ENCODE measurements at places on chromosomes 4 and X.
A peak's percentile ranks its signal among the peaks of the same experiment; 100 is the strongest.

DNA sequence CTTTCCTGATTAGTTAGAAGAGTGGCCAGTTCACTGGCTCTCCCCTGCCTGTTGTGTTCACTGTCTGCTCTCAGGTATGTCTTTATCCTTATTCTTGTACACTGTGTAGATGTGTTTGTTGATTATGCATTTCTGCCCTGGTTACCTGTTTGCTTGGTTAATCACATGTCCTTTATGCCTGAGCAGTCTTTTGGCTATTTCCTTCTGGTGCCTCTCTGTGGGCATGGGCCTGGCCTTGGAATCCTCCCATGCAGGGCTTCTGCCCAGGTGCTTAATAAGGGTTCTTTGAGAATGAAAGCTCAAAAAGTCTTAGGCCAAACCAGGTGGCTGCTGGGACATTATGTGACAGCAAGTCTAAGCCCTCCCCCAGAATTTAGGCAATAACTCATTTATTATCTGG, 26.5 kb downstream of the OTUD6A start:
- DNase-seq, result no peak

GRCh38 chr4:105191621-105192210, 45.0 kb downstream of the TET2 start:
- no peak for DNase-seq

- DNase-seq, result no peak
Measured at GRCh38 chrX:10117864-10118377, 38.9 kb upstream of the CLCN4 start.

DNA sequence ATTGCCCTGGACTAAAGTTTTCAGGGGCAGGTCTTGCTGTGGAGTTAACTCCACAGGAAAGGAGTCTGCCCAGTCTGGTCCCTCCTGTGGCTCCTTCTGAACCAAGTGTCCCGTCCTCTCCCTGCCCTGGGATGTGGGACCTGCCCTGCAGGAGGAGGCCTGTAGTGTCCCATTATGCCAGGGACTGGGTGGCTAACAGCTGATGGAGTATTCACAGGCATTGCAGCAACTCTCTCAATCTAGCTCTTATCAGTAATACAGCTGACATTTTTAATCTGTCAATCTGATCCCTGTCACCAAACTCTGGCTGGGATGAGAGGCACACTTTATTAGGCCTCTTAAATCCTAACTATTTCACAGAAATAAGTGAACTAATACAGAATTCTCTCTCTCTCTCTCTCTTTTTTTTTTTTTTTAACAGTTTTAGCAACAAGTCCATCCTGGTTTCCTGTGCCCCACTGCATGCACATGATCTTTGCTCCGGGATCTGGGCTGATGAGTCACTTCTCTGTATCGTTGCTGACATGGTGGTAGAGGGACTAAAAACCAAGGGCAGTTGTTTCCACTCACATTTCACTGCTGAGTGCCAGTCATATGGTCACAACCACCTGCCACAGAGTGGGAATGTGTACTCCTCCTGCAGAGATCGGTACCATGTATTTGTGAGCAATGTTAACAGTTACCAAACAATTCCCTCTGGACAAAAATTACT, 39.1 kb downstream of the HAND2 start:
- no peak for DNase-seq

DNA sequence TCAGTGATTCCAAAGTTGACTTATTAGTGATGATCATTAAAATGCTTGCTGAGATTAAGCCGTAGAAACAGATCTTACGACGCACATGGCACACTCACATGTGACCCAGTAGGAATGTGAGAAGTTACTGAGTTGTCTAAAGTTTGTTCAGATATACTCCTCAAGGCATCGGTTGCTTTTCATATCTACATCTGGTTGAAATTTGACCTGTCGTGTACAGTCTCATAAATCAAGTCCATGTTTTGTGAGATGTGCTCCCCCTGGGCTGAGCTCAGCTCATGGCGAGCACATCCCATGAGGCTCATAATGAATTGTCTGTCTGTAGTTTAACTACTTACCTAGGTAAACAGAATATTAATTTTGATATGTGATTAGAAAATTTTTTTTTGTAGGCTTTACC, 67.0 kb downstream of the TNIP2 start:
- no peak for DNase-seq

- DNase-seq, result no peak
Measured at GRCh38 chr4:123064390-123064789, 142.0 kb upstream of the NUDT6 start.

GRCh38 chr4:37715889-37716402, 29.8 kb upstream of the RELL1 start:
- no peak for DNase-seq

GRCh38 chr4:158836002-158836369, 67.2 kb downstream of the FNIP2 start:
- DNase-seq, result no peak

DNA sequence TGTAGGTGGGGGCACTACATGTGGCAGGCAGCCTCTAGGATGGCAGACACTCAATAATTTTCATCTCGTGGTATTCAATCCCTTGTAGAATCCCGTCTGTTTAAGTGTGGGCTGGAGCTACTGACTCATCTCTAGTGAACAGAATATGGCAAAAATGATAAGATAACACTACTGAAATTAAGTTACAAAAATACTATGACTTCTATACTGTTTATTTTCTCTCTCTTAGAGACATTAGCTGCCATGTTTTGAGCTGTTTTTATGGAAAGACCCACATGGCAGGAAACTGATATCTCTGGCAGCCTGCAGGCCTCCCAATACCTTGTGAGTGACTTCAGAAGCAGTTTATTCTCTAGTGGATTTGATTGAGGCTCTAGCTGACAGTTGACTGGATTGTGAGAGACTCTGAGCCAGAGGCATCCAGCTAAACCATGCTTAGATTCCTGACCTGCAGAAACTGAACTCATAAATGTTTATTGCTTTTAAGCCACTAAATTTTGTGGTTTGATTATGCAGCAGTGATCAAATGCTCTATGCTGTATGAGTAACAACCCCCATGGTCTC, 298.8 kb upstream of the CTSO start:
- DNase-seq, result no peak

GRCh38 chr4:147863808-147864472, 132.1 kb downstream of the ARHGAP10 start:
- no peak for DNase-seq

GRCh38 chrX:19805046-19805690, 82.2 kb downstream of the SH3KBP1 start:
- DNase-seq, result no peak

DNA sequence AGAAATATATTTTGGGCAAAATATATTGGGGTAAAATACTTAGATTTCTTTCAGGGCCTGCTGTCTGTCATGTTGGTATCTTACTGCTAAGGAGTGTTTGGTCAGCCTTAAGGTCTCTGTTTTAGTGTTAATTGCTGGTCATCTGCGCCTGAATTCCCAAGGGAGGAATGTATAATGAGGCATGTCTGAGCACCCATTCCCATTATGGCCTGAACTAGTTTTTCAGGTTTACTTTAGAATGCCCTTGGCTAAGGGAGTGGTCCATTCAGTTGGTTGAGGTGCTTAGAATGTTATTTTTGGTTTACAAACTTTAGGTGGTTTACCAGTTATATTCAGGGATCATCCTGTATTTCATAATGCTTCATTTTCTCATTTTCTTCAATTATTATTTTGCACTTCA, 125.9 kb downstream of the CFAP299 start:
- DNase-seq, result no peak

- no peak for DNase-seq
Measured at GRCh38 chr4:36054694-36055422, 189.5 kb downstream of the ARAP2 start.

GRCh38 chrX:2962381-2962780, 33.2 kb upstream of the ARSD start:
- DNase-seq, result no peak

- peak; percentile 42 for DNase-seq
Measured at GRCh38 chrX:155086202-155086840, 15.0 kb downstream of the BRCC3 start.

DNA sequence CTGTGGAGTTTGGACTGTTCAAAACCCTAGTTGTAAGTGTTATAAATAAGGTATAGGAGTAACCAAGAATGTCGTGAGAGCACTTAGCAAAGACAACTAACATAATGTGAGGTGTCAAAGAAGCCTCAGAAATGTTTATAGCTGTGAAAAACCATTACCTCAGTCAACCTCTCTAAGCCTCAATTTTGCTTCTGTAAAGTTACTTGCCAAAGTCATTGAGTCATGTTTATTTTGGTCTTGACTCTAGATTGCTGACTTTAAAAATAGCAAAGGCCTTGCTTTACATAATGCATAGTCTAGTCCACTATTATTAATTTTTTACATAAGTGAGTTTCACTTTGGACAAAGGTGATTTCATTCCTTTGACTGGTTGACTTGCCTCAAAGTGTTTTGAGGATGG, 257.6 kb upstream of the CXXC4 start:
- no peak for DNase-seq
